ENCODE measurements at places on chromosomes 1 and 21.

- DNase-seq: no peak
Measured at GRCh38 chr1:172966844-172967540, 83.7 kb downstream of the TNFSF18 start.

- DNase-seq: no peak
Measured at GRCh38 chr1:56146449-56146848, 432.9 kb downstream of the PLPP3 start.

DNA sequence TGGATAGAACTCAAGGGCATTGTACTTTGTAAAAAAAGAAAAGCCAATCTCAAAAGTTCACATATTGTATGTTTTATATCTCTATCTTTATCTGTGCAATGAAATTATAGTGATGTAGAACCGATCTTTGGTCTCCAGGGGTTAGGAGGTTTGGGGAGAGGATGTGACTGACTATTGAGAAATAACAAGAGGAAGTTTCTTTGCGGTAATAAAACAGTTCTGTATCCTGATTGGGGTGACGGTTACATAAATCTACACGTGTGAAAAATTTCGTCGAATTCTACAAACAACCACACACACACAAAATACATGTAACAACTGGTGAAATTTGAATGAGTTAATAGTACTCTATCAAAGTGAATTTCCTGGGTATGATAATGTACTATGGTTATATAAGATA, 10.6 kb upstream of the OR2T33 start:
- DNase-seq: no peak

DNA sequence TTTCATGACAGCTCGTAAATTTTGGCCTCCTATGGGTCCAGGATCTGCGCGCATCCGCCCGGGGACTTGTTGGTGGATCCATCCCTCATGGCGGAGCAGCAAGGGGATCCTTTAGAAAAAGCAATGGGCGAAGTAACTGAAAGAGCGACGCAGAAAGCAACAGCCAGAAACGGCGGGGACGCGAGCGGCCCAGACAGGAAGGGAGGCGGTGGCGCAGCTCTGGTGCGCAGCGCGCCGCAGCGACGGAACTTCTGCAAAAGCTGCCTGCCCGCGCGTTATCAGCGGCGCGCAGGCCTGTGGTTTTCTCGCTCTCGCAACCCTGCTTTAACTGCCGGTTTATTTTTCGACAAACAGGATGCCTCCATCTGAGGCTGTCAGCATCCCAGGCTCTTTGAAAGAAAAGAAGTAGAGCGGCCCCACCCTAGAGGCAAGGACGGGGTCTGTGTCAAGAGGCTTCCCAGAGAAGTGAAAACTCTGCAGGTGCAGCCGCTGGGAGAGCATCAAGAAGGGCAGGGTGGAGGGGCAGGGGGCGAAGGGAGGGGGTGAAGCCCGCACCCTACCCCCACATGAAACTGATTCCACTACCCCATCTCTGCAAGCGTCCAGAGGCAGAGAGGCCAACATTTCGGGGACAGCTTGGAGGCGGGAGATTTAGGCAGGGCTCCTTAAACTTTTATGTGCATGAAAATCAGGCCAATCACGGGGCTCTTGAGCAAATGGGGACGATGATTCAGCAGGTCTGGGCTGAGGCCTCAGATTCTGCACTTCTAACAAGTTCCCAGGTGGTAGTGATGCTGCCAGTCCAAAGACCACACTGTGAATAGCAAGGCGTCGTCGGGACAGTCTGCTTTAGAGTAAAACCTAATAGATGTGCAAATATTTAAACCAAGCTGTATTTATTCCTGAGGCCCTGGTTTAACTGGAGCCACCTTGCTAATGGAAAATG, 22.2 kb downstream of the RUNX1 start:
- DNase-seq: peak; percentile 84

DNA sequence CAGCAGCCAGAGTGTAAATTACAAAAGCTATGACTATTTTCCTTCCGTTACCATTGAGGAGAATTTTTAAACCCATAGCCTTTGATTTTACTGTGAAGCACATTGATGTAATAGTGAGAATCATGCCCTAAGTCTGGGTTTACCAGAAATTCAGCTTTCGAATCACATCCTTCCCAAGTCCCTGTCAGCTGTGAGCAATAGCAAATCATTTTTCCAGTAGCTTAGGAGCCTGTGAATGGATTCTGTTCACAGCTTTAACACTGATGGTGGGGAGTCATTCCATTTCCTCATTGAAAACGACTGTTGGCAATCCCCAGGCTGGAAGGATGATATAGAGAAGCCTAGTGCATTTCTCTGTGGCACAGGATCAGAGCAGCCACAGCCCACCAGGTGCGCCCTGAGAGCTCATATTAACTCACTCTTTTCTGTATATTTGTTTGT, 82.2 kb upstream of the C1orf105 start:
- DNase-seq: peak; percentile 12

GRCh38 chr1:58689167-58689566, 10.7 kb downstream of the MYSM1 start:
- DNase-seq: no peak

DNA sequence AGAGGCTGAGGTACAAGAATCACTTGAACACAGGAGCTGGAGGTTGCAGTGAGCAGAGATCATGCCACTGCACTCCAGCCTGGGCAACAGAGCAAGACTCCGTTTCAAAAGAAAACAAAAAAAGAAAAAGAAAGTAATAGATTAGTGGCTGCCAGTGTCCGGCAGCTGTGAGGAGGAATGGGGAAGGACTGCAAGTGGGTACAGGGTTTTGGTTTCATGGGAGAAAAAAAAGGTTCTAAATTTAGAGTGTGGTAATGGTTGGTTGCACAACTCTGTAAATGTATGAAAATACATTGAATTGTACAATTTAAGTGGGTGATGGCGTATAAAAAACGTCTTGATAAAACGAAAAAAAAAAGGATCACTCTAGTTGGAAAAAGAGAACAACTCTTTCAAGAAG, 6.7 kb downstream of the TAF1A start:
- no peak for DNase-seq

DNA sequence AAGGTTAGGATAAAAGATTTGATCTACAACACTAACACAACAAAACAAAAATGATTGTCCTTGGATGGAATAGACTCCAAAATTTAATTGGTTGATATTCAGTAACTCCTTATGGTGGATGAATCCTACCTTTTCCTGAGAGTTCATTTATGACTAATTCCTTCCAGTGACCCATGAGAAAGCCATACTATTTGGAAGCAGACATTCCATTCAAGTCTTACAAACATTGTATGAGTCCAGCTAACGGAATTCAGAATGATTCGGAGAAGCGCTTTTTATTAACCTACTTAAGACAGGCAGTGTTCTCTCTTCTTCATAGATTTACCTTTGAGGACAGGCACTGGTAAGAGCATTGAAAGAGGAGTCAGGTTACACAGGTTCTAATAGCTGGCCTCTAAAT, 155.6 kb upstream of the ZNF648 start:
- DNase-seq: no peak

DNA sequence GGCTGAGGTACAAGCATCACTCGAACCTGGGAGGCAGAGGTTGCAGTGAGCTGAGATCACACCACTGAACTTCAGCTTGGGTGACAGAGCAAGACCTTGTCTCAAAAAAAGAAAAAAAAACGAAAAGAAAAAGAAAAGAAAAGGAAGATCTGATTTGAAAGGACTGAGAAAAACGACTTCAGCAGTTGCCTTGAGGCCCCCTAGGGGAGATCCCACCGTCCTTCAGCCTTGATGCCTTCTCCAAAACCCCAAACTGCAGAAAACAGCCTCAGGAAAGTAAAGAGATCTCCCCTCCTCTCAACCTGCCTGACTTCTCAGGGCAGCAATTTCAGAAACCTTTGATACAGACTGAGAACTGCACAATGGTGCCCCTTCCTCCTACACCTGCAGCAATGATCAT, 50.9 kb upstream of the BCAR3 start:
- DNase-seq: no peak

DNA sequence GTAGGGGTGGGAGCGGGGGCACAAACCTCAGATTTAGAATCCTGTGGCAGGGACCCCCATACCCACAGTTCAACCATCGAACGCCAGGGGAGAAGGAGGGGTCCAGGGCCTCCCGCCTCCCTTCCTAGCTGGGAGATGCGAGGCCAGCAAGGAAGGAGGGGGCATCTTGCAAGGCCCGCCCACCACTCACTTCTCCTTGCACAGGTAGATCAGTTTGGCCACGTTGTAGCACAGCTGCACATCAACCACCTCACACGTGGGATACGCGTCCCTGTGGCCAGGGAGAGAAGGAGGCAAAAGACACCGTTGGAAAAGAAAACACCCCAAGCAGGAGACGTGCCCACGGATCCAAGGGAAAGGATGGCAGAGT, 19.6 kb downstream of the TMEM63A start:
- no peak for DNase-seq

DNA sequence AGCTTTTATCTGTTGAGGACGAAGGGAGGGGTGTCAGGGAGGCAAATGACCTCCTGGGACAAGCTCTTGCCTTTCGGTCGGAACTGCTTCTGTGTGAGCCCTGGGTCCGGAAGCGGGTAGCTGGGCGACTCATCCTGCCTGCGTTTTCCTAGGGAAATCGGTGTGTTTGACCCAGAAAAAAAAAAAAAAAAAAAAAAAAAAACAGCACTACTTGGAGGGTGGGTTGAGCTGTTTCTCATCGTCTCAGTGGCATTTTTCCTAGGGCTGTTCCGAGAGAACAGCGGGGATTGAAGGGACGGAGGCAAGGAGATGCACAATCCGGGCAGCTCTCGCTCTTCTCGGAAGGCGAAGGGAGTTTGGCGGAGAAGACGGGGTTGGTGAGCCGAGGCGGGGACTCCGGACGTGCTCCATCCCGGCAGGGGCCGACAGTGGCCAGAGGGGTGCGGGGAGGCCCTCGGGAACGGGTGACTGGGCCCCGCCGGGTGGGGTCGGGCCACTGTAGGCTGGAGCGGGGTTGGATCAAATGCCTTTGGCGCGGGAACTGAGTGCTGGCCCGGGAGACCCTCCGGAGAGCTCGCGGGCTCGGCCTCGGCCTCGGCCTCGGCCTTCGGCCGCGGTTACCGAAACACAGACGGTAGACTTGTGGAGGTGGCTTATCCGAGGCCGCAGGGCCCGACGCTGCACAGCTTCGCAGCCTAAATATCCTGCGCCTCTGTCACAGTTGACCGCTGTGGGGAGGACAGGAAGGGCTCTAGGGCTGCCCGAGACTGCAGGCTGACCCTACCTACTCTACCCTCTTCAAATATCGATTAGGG, 2.4 kb upstream of the BARHL2 start:
- no peak for DNase-seq

DNA sequence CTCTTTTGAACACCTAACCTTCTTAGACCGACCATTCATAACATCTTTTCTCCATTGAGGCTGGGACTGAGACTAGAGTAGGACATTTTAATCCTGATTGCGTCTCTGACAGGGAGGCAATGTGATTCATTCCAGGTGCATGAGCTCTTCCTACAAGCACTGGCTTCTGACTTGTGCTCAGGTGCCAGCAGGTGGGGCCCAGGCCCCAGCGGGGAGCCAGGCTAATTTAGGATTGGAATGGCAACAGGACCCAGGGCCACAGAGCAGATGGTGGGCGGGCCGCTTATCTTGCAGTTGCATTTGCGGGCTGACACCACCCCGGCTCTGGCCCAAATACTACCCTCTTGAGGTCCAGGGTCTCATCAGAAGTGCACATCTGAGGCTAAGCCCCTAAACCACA, 4.1 kb downstream of the GPA33 start:
- DNase-seq: no peak

DNA sequence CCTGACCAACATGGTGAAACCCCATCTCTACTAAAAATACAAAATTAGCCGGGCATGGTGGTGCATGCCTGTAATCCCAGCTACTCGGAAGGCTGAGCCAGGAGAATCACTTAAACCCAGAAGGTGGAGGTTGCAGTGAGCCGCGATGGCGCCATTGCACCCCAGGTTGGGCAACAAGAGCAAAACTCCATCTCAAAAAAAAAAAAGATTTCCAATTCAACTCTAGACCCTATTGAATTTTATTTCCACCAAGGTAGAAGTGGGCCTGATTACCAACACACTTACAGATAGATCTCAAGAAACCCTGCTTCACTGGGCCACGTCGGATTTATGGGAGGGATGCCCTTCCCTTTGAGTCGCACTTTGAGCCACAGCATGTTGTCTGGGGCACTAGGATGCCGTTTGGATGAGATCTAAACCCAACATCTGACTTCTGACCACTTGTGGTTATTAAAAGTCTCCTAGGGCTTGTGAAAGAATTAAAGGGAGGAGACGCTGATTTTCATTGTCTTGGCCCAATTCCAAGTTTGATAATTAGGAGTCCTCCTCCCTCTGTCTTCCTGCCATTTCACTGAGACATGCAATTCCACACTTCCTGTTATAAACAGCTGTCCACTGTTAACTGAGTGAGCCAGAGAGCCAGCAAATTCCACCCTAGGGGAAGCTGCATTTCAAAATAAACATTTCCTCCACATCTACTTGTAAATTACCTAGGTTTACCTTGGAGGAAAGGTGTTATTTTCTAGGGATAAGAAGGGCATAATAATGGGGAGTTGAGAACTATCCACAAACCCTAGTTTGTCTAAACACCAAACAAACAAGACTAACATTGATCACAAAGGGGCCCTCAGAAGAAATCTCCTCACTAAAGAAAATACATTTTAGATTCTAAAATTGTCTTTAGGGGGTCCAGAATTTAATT, 5.2 kb upstream of the RERE start:
- no peak for DNase-seq

- no peak for DNase-seq
Measured at GRCh38 chr1:68197891-68198290, 34.4 kb downstream of the WLS start.

GRCh38 chr1:109218516-109218915, 4.8 kb downstream of the SARS1 start:
- DNase-seq: no peak

GRCh38 chr1:61322769-61323168, 240.4 kb downstream of the NFIA start:
- DNase-seq: no peak

DNA sequence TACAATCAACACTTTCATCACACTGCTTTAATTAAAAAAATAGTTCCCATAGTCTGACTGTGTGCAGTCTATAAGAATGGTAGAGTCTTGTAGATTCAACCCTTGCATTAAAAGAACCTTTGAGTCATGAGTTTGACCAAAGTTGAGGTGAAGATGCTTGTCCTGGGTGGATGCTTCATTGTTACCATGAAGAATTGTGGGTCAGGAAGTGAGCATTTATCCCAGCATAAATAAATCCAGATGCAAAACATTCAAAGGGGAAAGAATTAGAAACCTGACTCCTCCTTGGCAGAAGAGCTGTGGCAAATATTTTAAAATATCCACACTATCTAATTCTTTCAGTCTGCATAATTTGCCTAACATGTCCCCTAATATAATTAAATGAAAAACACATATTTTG, 72.9 kb upstream of the SPAG17 start:
- DNase-seq: no peak

GRCh38 chr1:220879509-220880361, 492 bp downstream of the HLX start:
- no peak for DNase-seq

- DNase-seq: no peak
Measured at GRCh38 chr1:162983671-162984425, 85.3 kb upstream of the RGS4 start.
